ENCODE measurements at places on chromosomes 11 and 22.

- no peak for DNase-seq
These were observed 3.9 kb upstream of the AKIP1 start for GRCh38 chr11:8907116-8907515.

DNA sequence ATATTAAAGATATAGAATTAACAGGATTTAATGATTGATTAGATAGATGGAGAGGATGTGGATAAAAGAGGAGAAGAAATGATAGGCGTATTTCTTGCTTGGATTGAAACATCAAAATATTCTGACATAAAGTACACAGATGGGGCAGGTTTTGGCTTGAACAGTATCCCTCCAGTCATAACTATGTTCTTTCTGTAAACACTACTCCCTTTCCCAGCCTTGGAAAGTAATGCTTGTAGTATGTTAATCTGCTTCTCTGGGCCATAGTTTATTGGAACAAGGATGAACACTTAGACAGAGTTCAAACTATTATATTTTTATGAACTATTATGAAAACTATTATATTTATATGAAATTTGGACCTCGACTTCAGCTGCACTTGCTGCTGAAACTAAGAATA lies 419.2 kb downstream of the AASDHPPT start:
- DNase-seq: no peak

- peak; percentile 35 for DNase-seq
These were observed 47.8 kb downstream of the DBX1 start for GRCh38 chr11:20112291-20113148.

- DNase-seq: no peak
These were observed 96.5 kb downstream of the GALNT18 start for GRCh38 chr11:11525283-11525682.

DNA sequence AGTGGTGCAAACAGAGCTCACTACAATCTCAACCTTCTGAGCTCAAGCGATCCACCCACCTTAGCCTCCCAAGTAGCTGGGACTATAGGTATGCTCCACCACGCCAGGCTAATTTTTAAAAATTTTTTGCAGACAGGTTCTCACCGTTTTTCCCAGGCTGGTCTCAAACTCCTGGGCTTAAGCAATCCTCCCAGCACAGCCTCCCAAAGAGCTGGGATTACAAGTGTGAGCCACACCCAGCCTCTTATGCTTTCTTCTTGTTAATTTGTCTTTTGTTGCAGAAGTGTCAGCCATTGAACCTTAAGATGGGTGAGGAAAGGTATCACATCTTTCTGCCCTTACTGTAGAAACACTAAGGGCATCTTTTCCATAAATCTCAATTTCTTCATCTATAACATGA lies 34.9 kb downstream of the DENND5A start:
- no peak for DNase-seq

GRCh38 chr11:10908215-10908951 lies 50.5 kb upstream of the ZBED5 start:
- DNase-seq: no peak

GRCh38 chr22:34105461-34106062 lies 185.3 kb upstream of the LARGE1 start:
- DNase-seq: peak; percentile 15

GRCh38 chr11:10285148-10285802 lies 8.7 kb downstream of the SBF2 start:
- DNase-seq: no peak

GRCh38 chr11:67355023-67355793 lies 1.9 kb upstream of the POLD4 start:
- DNase-seq: no peak

DNA sequence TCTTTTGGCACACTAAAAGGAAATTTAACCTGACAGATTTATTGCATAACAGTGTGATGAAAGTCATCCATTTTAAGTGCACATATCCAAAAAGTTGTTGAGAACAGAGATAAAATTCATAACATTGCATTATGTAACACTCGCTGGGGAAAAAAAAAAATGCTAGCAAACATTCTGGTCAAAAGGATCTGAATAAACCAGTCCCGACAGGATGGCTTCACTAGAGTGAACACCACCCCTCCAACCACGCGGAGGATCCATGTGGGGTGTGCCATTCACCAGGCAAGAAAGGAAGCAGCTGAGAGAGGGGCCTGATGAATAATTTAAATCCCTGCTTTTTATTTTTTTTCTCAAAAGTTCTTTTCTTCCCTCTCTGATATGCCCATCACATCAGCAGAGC lies 258.7 kb downstream of the DCDC1 start:
- DNase-seq: no peak

- DNase-seq: no peak
These were observed 10.4 kb upstream of the ANO1 start for GRCh38 chr11:70067591-70068341.

DNA sequence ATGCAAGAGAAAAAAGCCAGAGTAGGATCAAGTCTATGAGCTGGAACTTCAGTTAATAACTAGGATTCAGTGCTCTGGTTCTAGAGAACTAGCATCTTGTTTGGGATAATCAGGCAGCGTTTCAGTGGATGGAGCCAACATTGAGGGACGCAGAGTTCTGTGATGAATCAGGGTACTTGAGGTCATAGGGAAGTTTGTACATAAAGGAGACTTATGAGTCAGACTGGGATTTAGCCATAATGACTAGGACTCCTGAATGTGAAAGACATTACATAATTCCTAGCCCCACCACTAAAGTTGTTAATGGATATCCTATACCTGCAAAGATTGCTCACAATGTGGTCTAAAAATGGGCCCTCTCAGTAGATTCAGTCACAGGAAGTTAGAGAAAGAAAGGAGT lies 6.8 kb downstream of the SLN start:
- no peak for DNase-seq

DNA sequence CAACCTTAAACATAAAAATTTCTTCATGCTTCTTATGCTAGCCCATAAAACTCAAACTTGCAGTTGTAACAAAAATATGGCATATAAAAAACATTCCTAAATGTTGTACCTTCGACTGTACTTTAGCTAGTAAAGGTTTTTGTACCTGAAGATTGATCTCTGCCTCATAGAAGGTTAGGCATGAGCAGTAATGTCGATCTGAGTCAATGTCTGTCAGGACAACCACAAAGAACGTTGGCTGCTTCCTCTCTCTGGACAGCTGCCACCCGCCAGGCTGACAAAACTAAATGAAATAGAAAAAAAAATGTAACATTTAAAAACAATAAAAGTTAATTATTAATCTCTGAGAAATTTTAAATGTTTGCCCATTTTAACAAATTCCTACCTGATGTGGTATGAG lies 251.3 kb downstream of the SBF2 start:
- DNase-seq: no peak

- DNase-seq: peak; percentile 31
These were observed 4.3 kb upstream of the RRM1 start for GRCh38 chr11:4090258-4090657.

GRCh38 chr11:44623731-44624491 lies 58.4 kb downstream of the CD82 start:
- DNase-seq: no peak

DNA sequence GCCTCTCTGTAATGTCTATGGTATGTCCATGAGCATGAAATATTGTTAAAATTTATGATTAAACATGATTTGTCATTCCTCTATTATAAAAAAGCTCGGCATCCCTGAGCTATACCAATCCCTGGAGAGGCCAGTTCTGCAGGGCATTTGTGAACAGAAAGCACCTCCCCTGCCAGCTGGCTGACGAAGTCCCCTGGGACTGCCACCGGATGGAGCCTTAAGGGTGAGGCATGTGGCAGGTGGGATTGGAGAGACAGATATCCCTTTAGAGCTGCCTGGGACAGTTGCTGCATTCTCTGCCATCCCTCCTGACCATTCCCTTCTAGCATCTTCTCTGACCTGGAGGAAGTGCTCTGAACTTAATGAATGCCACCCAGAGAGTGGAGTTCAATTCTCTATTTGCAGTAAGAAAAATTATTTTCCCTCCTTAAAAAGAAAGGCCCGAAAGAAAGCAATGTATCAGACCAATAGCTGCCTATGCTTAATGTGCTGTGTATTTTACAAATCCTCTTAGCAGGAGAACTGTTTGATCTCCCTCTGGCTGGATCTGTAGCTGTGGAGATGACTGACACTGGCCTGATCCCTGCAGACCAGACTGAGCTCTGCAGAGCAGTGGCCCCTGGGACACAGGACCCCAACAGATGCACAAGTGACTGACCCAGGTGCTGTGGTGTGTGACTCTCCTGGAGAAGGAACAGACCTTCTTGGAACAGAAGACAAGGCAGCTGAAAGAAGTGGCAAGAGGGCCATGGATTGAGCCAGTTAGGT lies 219.0 kb upstream of the NAV2 start:
- no peak for DNase-seq

GRCh38 chr11:14075118-14076078 lies 112.9 kb downstream of the SPON1 start:
- DNase-seq: peak; percentile 85

DNA sequence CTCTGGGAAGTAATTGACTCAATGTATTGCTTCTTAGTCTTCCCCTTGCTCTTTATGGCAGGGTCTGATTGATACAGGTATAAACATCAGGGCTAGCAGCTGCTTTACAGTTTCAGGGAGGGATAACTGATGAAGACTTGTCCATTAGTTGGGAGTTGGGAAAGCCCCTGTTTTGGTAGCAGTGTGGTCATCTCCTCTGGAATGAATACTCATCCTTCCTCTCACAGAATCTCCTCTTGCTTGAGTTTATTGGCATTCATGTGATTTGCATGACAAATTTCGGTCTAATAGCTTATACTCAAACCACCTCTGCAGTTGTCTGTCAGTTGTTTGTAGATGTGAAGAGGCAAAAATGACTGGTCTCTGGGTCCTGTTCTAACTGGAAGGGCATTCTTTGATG lies 79.7 kb downstream of the FAT3 start:
- no peak for DNase-seq

- DNase-seq: no peak
These were observed 1214.3 kb upstream of the RAG2 start for GRCh38 chr11:37812281-37812880.

GRCh38 chr11:107691000-107691750 lies 20.7 kb downstream of the SLN start:
- no peak for DNase-seq

DNA sequence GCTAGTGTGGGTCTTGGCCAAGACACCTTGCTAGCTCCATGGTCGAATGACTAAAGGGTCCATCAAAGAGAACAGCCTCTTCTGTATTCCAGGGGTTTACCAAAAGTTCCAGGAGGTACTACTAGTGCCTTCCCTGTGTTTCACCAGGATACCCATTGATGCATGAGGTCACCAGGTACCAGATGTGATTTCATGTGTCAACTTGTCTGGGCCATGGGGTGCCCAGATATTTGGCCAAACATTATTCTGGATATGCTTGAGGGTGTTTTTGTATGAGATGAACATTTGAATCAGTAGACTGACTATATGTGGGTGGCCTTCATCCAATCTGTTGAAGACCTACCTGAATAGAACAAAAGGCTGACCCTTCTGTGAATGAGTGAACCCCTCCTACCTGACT lies 92.8 kb downstream of the GALNT18 start:
- DNase-seq: no peak

- DNase-seq: no peak
These were observed 165.7 kb downstream of the COMMD9 start for GRCh38 chr11:36123336-36124101.

- DNase-seq: no peak
These were observed 27.0 kb downstream of the PITPNB start for GRCh38 chr22:27892064-27892463.

DNA sequence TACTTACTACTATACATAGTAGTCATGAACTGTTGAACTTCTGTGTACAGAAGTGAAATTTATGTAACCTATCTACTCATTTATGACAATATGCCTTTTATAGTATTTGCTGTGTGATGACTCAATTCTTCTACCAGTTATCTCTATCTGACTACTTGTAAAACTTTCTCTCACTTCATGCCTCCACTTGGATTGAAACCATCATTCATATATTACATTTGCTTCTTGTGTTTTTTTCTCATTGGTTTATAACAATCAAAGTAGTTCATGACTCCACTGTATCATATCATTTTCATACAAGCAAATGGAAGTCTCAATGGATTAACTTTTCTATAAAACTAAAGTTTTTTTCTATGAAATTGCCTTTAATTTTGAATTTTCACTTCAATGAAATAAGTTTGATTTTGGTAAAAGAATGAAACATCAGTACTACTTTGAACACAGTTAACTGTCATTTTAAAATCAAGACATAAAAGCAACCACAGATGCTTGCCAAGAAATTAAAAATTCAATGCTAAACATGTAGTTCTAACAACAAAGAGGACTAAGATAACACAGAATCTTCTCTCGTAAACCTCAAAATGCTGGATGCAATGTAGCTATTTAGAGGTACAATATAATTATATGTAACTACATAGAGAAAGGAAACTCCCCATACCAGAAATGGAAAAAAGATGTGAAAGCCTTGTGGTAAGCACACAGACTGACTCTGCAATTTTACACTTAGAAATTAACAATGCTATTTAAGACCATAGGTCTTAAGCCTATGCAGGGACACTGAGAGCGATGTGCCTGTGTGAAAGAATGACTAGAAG lies 27.6 kb upstream of the EXPH5 start:
- DNase-seq: peak; percentile 64

DNA sequence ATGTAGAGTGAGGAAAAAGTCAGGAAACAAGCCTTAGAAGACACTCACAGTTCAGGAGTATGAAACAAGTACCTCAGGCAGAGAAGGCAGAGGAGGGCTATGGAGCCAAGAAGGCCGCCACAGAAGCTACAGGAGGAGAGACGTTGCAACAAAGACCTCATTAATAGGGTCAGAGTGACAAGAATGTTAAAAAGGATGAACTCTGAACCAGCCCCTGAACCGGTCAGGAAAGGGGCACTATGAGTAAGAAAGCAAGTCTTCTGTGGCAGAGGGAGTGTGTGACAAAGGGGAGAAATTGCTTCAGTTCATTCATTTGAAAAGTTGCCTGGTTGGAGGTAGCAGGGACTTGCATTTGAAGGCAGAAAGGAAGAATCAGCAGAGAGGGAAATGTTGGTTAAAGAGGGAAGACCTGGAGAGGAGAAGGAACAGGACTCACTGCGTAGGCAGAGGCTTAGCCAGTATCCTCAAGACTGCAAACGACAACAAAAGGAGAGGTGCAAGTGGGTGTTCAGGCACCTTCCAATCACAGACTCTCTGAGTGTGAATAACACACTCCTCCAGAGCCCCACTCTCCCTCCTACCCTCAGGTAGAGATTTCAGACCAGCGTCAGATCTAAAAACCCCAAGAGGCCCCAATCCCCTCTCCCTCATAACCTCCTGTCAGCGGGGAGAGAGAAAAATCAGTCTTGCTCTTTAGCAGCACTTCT lies 15.4 kb downstream of the TAGLN start:
- DNase-seq: no peak

DNA sequence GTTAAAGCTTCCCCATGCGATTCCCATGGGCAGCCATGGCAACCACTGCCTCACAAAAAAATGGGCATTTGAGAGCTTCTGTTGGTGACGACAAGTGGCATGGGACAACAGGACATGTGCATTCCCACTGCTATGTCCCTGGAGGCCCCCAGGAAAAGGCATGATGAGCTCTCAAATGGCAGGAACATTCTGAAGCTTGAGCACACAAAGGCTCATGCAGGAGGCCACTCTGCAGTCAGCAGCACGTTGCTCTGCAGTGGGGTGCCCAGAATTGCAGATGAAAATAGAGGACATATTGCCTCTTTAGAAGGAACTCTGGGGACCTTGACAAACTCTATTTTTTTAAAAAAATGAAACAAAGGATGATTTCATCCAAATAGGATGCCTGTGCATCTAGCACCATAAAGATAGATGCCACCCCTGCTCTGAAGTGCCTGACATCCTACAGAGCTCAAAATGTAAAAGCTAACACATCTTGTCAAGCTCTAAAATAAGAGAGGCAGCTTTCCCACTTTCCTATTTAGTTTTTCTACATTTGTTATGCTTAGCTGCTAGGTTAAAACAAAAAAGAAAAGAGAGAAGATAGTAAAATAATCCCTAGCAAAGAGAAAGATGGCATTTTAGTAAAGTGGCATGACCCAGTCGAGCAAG lies 277.6 kb upstream of the ZC3H12C start:
- DNase-seq: no peak
